Activated naive CD4-positive, alpha-beta T cell treated with anti-CD3 and anti-CD28 coated beads, Interleukin-2, amount 50 U/mL, for 72 hours (primary cell): ENCODE measurements at places on chromosomes 4 and X.

GRCh38 chrX:37955273-37955672 lies 51.1 kb upstream of the SYTL5 start:
- DNase-seq, result no peak

- no peak for DNase-seq
Observed at GRCh38 chr4:138330531-138330930, 88.4 kb upstream of the SLC7A11 start.

- DNase-seq, result no peak
Observed at GRCh38 chrX:12885508-12885907, 18.6 kb downstream of the TLR7 start.

DNA sequence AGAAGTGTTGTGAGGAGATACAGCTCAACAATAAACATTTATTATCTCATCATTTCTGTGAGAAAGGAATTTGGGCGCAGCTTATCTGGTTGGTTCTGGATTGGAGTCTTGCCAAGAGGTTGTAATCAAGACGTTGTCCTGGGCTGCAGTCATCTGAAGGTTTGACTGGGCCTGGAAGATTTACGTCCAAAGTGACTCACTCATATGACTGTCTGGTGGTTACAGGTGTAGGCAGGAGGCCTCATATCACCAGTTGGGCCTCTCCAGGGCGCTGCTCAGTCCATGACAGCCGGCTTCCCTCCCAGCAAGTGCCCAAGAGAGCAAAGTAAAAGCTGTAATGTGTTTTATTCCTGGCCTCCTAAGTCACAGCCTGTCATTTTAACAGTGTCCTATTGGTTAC lies 106.3 kb downstream of the USP46 start:
- DNase-seq, result no peak

GRCh38 chr4:81606801-81607501 lies 135.2 kb upstream of the RASGEF1B start:
- no peak for DNase-seq

GRCh38 chr4:5752376-5753184 lies 41.6 kb downstream of the EVC start:
- DNase-seq, result no peak

- no peak for DNase-seq
Observed at GRCh38 chr4:137700072-137700471, 167.8 kb upstream of the PCDH18 start.

- DNase-seq, result no peak
Observed at GRCh38 chr4:151760002-151760401, 805 bp downstream of the GATB start.

DNA sequence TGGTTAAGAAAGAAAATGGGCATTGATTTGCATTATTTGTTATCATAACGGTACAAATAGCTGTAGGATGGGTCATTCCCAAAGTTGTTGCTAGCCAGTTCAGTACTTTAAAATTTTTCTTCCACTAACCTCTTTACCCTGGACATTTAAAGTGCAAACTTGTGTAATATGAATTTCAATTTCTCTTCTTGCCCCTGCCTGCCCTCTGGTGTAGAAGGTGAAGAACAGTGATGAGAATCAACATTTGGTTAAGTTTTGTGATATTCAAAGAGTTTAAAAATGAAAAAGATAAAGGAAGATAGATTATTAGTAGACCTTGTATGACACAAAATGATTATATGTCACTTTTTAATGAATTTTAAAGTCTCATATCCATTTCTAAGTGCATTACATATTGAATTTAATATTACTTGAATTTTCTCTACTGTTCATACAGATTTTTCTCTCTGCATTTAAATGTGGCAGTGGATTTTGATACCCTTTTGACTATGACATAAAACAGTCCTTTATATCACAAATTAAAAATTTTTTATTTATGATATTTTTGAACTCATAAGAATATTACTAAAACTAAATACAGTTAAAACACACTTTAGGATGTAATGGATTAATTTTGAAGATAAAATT lies 337.7 kb downstream of the BMPR1B start:
- no peak for DNase-seq

DNA sequence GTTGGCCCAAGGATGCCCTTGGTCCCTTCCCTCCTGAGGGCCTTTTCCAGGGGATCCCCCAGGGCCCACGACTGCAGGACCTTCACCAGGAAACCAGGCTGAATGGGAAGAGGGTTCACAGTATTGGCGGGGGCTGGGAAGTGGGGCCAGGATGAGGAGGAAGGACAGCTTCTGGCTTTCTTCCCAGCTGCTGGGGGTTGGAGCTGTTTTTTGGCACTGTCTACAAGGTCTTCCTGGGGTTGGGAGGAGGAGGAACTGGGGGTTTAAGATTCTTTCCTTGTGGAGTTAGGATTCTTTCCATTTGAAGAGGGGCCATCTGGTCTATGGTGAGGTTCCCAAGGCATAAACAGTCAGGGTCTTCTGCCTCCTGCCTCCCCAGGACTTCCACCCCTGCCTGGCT lies 64.8 kb downstream of the KIF4A start:
- no peak for DNase-seq

DNA sequence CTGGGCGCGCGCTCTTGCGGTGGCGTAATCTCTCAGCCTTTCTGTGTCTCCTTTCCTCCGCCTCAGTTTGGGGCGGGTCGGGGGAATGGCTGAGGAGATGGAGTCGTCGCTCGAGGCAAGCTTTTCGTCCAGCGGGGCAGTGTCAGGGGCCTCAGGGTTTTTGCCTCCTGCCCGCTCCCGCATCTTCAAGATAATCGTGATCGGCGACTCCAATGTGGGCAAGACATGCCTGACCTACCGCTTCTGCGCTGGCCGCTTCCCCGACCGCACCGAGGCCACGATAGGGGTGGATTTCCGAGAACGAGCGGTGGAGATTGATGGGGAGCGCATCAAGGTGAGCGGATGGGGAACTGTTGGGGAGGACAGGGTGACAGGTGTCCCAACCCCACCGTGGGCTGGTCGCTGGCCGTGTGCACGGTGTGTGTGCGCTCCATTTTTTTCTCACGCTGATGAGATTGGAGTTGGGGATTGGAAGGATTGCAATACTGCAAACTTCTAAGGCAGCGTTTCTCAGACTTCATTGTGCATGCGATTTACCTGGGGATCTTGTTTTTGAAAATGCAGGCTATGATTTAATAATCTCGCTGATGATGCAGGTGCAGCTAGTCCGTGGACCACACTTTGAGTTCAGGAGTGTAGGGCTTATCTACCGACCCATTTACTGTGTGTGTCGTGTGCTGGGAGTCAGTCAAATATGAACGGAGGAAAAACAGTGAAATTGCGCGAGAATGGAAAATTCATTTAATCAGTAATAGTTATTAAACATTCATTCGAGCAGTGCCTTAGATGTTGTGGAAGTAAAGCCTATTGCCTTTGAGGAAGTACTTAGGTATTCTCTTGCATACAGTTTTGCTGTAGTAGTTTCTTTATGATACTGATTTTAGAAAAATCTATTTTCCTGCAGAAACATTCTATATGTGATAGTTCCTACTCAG lies at the start of gene RAB33B:
Gene RAB33B, plus strand, starts transcription at position 11 of the 935 bp plus-strand sequence. Its CDS starts 75 bp downstream, at position 86.
- DNase-seq, result no peak

- no peak for DNase-seq
Observed at GRCh38 chr4:176207839-176208238, 12.5 kb upstream of the SPATA4 start.

DNA sequence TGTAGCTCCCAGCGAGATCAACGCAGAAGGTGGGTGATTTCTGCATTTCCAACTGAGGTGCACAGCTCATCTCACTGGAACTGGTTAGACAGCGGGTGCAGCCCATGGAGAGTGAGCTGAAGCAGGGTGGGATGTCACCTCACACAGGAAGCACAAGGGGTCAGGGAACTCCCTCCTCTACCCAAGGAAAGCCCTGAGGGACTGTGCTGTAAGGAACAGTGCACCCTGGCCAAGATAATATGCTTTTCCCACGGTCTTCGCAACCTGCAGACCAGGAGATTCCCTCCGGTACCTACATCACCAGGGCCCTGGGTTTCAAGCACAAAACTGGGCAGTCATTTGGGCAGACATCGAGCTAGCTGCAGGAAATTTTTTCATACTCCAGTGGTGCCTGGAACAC lies 216.4 kb upstream of the TET2 start:
- DNase-seq, result no peak

DNA sequence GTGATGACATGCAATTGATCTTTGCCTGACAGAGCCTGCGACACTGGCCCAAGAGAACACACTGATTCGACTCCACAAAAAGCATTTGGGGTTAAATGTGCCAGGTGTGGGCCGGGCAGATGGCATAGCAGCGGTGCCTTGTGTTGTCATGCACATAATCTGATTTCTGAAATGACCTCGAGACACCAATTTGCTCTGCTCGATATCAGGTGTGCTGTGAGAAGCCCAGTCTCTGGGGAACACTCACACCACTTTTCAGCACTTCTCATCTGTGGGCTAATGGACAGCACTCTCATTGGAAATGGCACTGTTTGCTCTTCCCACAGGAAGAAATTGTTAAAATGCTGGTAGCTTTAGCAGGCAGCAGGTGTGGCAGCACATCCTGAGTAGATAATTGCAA lies 738.3 kb upstream of the TENM3 start:
- no peak for DNase-seq

- DNase-seq, result no peak
Observed at GRCh38 chr4:15953625-15954024, 9.3 kb downstream of the FGFBP2 start.

DNA sequence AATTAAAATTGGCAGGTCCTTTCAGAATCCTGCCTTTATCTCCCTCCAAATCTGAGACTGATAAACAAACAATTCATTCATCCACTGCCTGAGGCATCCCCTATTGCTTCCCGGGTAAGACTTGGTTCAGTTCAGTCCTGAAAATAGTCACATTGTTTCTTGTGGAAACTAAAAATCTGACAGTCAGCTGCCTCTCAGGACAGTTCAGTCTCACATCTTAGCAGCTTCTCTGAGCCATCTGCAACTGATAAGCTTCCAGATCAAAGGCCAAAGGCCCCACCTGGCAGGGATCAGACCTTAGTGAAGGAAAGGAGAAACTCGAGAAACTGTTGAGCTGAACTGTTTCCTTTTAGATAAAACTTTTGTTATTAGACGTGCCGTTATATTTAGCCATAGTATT lies 264.5 kb downstream of the IL15 start:
- no peak for DNase-seq

- no peak for DNase-seq
Observed at GRCh38 chr4:151860561-151861093, 99.8 kb upstream of the GATB start.

GRCh38 chrX:53398216-53398615 lies 24.2 kb downstream of the SMC1A start:
- no peak for DNase-seq
